ENCODE measurements at places on chromosomes 5 and 9.

DNA sequence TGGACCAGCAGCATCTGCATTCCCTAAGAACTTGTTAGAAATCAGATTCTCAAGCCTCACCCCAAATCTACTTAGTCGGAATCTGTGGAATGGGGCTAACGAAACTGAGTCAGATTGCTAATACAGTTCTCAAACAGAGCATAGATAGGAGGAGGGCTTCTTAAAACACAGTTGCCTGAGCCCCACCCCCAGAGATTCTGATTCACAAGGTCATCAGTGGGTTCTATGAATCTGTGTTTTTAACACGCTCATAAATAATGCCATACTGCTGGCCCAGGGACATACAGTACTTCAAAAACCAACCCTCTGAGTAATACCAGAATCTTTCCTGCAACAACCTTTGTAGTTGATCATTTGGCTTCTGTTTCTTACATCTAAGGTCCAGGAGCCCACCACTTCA, 32.9 kb upstream of the GARNL3 start:
- DNase-seq = no peak

- no peak for DNase-seq
Measured at GRCh38 chr5:163916376-163916775, 411.0 kb downstream of the MAT2B start.

DNA sequence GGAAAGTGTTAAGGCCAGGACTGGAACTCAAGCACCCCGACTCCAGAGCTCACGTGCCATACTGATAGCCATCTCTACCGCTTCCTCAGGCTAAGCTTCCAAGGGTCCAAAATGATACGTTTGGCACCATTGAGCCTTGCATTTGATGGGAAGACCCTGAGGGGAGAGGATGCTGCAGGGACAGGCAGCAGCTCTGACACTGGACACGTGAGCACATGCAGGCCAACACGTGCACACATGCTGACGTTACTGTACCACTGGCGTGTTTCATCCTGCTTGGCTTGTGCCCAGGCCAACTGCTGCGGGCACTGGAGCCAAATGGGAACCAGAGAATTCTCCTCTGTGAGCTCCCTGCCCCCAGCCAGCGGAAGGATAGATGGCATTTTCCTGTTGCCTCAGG, 5.2 kb downstream of the FAT2 start:
- DNase-seq = peak; percentile 58

DNA sequence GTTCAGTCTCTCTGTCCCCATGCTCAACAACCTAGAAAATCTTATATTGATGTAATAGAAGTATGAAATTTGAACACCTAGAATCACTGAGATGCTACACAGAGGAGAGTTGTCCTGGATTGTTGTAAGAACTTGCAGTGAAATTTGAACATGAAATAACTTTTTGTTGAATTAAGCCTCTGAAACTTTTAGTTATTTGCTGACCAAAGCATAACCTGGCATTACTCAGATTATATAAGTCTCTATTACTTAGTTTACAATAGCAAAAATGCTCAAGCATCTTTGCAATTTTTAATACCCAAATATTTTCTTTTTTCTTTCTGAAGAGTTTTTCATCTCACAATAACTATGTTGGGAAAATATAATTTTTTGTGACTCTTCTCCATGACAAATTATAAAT, 630.7 kb upstream of the ACO1 start:
- DNase-seq = no peak

DNA sequence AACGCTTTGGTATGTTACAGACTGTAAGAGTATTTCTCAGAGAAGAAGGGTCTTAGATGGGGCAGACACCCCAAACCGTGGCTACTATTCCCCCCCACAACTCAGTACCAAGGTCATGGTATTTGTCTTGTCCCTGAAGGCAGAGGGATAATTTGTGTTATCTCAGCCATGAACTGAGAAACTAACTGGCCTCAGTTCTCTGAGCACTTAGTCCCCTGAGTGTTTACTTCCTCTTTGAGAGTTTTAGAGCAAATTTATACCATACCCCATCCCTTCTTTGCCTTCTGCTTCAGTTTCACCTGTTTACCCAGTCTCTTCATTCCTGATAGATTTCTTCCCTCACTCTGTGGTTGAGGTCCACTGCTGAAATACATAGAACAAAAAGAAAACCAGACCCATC, 183.9 kb downstream of the LRRC70 start:
- no peak for DNase-seq

DNA sequence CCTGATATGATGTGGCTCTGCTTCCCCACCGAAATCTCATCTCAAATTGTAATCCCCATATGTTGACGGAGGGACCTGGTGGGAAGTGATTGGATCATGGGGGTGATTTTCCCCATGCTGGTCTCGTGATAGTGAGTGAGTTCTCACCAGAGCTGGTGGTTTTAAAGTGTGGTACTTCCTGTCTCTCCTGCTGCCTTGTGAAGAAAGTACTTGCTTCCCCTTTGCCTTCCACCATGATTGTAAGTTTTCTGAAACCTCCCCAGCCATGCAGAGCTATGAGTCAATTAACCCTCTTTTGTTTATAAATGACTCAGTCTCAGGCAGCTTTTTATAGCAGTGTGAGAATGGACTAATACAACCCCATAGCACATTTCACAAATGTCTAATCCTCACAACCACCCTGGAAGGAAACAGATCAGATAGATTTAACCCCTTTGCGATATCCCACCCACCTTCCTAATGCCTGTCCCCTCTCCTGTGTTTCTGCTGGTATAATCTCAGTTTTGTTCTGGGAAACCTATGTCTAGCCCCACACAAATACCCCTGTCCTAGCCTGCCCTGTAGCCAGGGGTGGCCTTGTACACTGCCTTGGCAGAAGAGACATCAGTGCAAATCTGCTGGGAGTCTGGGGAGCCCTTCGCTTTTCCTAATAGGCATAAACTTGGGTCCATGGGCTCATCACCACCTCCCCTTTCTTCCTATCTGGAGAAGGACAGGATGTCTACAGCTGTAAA, 157.0 kb upstream of the RAI14 start:
- no peak for DNase-seq

GRCh38 chr9:119137479-119137878, 231.8 kb downstream of the BRINP1 start:
- DNase-seq = no peak

DNA sequence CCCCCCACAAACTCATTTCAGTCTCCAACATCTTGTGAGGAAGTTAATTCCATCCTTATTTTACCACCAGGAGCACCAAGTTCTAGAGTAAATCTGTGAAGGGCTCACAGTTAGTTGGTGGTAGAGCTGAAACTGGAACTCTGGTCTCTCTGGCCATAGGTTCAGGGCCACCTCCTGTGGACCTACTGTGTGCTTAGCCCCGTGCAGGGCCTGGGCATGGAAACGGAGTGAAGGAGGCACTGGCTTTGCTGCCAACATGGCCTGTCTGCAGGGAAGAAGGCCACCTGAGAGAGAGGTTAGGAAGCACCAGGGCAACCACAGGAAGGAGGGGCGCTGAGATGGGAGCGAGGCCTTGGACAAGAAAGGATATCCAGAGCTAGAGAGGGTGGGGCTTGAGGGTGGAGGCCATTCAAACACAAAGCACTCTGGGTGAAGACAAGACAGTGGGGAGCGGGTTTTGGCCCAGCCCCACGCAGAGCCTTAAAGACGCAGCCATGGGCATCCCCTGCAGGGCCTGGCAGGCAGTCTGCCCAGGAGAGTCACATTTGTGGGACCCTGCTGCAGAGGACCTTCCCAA, 16.0 kb upstream of the DAB2IP start:
- no peak for DNase-seq

GRCh38 chr5:20166456-20166855, 178.5 kb upstream of the CDH18 start:
- peak; percentile 98 for DNase-seq

- DNase-seq = no peak
Measured at GRCh38 chr9:112496074-112496722, 9.6 kb downstream of the KIAA1958 start.

GRCh38 chr9:105026451-105026850, 98.5 kb upstream of the ABCA1 start:
- no peak for DNase-seq

- no peak for DNase-seq
Measured at GRCh38 chr9:17863213-17863883, 284.5 kb downstream of the SH3GL2 start.

- DNase-seq = no peak
Measured at GRCh38 chr5:57186194-57186593, 12.3 kb downstream of the GPBP1 start.
